ENCODE measurements at places on chromosomes 2 and 18. TPM values are rescaled to one million over a fixed set of nuclear protein-coding genes. Genes with fewer than 3 reads are reported as not detected.

TUBB8B gene
- not detected for polyA plus RNA-seq

MALL gene
- polyA plus RNA-seq: 1.8 TPM

FAHD2B gene
- polyA plus RNA-seq: 11.8 TPM

TRIM54 gene
- polyA plus RNA-seq: 1.3 TPM

UGT1A10 gene
- 0.59 TPM for polyA plus RNA-seq

ADD2 gene
- polyA plus RNA-seq: 0.97 TPM

ASTL gene
- polyA plus RNA-seq: not detected

SPRED2 gene
- polyA plus RNA-seq: 8.0 TPM

RGPD8 gene
- 2.2 TPM for polyA plus RNA-seq

MATN3 gene
- polyA plus RNA-seq: 1.1 TPM

PARD6G gene
- 2.3 TPM for polyA plus RNA-seq

NEB gene
- 1.0 TPM for polyA plus RNA-seq

IL18RAP gene
- 0.37 TPM for polyA plus RNA-seq
